Germinal center (tissue), 1 donor: ENCODE measurements at places on chromosomes 2 and 18.

DNA sequence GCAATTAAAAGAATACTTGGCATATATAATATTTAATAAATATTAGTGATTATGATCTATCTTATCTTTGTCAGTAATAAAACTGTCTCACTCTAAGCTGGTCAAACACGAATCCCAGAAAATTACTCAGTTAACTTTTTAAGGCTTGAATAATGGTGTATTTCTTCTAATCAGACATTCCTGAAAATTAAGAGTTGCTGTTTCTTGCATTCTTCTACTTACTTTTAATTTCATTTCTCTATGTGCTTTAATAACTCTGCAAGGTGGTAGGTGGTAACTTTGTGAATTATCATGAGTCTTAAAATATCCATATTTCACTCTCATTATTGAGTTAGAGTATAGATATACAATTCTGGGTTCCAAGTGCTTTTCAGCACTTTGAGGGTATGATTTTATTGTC lies 3.1 kb upstream of the SERPINB10 start:
- DNase-seq, result no peak

DNA sequence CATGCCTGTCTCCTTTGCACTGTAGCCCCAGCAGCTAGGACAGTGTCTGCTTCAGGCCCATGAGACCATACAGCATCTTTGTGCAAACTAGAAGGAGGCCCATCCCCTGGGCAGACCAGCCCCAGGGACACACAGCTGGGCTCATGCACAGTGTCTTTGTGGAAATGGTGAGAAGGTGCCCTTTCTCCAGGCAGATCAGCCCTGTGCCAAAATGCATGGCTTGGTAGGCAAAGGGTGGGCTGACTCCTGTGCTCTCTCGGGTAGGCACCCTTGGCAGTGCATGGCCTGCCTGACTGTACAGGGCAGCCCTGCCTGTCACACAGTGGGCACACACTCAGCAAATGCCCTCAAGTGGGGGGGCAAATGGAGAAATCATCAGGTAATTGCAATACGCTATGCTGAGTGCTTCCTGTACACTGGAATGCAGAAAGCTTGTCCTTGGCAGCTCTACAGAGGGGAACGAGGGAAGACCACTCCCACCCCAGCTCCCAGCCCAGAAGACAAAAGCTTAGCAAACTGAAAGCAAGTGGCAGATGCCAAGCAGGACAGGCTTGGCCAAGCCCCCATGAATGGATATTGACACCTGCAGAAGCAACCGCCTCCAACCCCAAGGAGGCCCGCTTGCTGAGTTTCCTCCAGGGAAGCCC lies 21.6 kb downstream of the TNS1 start:
- DNase-seq, result no peak

- DNase-seq, result peak; percentile 43
Observed at GRCh38 chr2:48530033-48530811, at the start of gene STON1. Gene STON1, plus strand, starts transcription at chr2:48530154. Its CDS starts 50,480 bp downstream, at chr2:48580634.

DNA sequence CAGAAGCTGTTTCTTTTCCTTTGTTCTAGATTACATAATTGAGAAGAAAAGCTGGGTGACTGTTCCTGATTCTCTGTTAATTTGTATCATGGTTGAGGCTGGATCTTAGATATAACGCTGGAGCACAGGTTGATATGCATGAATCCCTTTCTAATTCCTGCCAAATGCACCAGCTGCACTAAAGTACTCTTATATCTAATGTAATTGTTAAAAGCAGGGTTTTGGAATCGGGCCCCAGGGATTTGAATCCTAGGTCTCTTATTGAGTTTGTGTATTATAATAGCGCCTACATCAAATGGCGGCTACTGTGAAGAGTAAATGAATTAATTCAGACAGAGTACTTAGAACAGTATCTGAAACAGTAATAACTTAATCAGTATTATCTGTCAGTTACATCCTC lies 80.4 kb downstream of the MC4R start:
- DNase-seq, result no peak

GRCh38 chr2:37652199-37652640 lies 19.2 kb downstream of the CDC42EP3 start:
- DNase-seq, result peak; percentile 53

DNA sequence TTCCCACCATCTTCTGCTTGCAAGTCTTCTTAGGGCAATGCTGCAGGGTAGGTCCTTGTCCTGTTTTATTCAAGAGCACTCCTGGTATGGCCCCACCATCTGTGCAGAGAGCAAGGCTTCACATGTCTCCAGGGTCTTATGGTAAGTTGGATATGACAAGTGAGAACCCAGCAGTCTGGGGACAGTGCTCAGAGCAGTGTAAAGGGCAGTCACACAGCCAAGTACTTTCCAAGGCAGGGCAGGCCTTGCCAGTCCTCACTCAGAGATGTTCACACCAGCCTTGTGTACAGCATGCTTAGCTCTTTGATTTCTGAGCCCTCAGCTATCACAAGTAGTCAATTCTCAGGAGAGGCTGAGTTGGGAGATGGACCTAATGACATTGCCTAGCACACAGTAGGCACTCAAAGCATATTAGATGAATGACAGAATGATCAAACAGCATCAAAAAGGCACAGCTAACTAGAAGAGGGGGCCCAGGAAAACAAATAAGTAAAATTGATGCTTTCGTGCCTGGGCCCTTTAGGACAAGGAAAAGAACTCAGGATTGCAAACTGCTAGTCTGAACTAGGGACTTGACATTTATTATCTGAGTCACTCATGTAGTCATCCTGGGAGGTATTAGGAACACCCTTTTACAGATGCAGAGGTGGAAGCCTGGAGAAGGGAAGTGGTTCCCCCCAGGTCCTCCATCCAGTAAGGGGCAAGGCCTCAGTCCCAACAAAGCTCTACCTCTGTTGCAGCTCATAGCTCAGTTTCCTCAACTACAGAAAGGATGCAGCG lies 86.7 kb upstream of the CTAGE1 start:
- no peak for DNase-seq

GRCh38 chr2:118913803-118914645 lies 28.0 kb upstream of the MARCO start:
- DNase-seq, result no peak

DNA sequence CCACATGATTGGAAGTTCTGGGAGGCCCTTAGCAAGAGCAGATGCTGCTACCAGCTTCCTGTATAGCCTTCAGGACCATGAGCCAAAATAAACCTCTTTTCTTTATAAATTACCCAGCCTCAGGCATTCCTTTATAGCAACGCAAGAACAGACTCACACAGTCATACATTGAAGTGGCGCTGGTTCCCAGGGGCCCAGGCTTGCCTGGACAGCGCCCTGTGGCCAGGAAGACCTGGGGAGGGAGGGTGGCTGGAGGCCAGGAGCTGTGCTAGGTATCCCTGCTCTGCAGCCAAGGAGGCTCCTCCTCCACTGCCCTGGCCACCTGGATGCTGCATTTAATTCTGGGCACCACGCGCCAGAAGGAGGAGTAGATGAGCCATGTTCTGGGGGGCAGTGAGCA lies 98.1 kb downstream of the AGAP1 start:
- no peak for DNase-seq

- no peak for DNase-seq
Observed at GRCh38 chr2:224410946-224411561, 9.1 kb upstream of the FAM124B start.

GRCh38 chr2:237998530-237998929 lies 31.7 kb downstream of the UBE2F start:
- DNase-seq, result no peak

DNA sequence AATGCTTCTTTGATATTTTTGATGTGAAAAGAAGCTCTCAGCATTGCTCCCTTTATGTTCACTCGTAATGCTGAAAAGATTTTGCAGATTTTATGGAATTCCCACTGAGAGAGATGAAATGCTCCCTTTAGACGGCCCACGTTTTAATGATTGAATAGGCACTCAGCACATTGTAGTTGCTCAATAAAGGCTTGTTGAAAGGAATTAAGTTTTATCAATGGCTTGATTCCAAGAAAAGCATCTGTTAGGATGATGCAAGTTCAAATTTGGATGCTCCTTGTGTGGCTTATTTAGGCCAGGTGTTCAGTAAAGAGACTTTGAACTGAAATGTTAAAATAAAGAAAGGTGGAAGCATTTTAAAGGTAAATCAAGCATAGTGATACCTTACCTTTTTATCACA lies 725.1 kb downstream of the EPHA4 start:
- DNase-seq, result no peak

GRCh38 chr2:236787885-236788284 lies 218.3 kb downstream of the ACKR3 start:
- DNase-seq, result peak; percentile 24

DNA sequence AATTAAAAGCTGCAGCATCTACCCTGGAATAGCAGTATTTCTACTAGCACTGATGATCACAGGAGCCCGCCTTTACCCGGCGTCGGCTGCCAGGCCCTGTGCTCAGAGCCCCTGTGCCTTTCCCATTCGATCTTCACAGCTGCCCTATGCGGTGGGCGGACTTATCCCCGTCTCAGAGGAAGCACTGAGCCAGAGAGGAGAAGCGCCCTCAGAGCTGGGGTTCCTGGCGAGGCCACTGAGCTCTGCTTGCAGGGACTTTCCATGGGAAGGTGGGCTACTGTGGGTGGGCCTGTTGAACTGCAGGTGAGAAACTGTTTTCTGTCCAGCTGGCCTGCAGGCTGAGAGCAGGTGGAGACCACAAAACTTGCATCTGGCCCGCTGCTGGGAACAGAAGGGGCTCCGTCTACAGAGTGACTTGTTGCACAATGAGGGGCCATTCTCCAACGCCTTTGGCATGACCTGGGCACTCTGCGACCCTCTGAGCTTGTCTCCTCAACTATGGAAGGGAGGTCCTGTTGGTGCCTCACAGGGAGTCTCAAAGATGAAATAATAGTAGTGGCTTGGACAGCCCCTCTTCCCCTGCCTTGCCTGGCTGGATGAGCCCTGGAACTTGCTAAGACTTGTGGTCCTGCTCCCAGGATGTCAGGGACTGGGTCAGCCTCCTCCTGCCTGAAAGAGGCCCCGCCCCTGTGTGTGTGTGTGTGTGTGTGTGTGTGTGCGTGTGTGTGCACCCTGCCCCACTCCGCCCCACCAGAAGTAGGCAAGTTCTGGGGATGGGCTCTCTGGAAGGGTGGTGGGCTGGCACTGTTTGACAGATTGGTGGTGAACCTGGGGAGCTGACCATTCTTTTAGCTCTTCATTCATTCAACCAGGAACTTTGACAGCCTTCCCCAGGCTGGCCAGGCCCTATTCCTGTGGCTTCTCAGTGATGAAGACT lies 32.7 kb downstream of the GLI2 start:
- DNase-seq, result no peak

DNA sequence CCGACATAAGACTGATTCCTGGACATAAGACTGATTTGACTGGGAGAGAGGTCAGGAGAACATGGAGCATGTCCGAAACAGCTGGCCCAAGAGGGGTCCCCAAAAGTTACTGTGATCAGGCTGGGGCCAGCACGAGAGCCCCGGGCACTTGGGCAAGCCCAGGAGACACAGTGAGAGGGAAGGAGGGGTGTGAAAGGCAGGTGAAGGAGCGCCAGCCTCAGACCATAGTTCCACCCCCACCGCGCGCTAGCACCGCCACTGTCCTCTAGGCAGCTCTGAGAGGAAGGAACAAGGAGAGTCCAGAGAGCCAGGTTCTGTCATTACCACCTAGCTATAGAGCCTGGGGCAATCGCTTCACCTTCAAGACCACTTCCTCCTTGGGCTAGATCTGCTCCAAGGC lies 78.2 kb upstream of the DAPL1 start:
- DNase-seq, result no peak

- DNase-seq, result no peak
Observed at GRCh38 chr18:23682472-23682871, 6.8 kb upstream of the LAMA3 start.

DNA sequence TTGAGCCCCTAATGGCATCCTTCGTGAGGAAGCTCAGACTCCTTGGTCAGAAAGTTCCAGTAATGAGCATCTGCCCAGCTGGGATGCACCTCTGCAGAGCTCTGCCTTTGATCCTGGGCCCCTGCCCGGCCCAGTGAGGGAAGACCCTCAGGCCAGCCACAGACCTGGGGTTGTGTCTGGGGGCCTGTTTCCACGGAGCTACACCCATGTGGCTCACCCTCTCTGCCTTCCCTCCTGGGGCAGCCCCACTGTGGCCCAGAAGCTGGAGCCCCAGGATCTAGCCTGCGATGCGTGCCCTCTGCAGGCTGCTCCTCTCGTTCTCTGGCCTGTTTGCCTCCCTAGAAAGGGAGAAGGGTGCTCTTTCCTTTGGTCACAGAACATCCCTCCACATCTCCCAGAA lies 9.8 kb downstream of the KCNF1 start:
- DNase-seq, result no peak

DNA sequence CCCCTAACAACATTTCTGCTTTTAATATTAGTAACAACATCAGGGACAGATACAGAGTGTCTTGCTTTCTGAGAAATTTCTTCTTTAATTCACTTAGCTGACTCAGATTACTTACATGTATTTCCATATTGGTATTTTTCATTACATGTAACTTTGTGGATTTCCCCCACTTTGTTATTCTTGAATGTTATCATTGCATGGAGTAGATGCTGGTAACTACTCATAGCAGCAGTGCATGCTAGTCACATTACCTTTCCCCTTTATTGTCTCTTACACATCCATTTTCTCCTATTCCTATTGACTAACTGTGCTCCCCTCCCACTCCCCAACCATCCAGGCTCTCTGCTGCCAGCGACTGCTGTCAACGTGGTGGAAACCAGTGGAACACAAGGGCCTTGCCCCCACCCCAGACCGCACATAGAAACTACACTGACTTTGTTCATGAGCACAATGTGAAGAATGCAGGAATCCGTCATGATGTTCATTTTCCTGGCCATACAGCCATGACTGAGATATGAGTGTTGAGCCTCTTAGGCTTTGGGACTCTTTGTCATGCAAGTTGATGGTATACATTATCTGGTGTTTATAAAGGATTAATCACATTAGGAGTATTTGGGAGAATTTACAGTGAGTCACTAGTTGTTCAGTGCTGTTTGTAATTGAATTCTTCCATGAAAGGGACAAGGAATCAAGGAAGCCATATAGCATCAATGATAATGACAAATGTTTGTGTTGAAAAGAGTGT lies 91.0 kb downstream of the EPB41L5 start:
- no peak for DNase-seq

GRCh38 chr2:220670511-220670910 lies 901.6 kb downstream of the EPHA4 start:
- no peak for DNase-seq

GRCh38 chr2:222973237-222973636 lies 78.8 kb upstream of the KCNE4 start:
- DNase-seq, result no peak

GRCh38 chr2:54279385-54279784 lies 23.4 kb upstream of the TSPYL6 start:
- no peak for DNase-seq

DNA sequence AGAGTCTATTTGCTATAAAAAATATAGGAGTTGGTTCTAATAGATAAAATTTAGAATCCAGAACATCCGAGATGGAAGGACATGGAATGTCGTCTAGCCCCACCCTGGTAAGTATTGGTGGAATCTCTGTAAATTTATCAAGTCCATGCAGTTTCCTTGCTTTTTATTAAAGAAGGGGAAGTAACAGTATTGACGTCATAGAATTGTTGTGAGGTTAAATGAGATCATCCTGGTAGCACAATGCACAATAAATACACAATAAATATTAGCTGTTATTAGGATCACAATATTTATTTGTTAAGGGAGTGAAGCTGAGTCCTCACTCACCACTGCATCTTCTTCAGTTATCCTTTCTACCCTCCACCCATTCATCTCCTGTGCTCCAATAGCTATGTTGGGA lies 16.7 kb upstream of the TMEM177 start:
- no peak for DNase-seq
